ENCODE measurements at places on chromosomes 2 and 18. TPM values are rescaled to one million over a fixed set of nuclear protein-coding genes. Genes with fewer than 3 reads are reported as not detected.

SPC25 gene
- total RNA-seq: not detected

DHRS9 gene
- not detected for total RNA-seq

CHRND gene
- not detected for total RNA-seq

CMPK2 gene
- total RNA-seq: 7.1 TPM

SERPINB5 gene
- not detected for total RNA-seq
